ENCODE measurements at places on chromosomes 13 and 19.

DNA sequence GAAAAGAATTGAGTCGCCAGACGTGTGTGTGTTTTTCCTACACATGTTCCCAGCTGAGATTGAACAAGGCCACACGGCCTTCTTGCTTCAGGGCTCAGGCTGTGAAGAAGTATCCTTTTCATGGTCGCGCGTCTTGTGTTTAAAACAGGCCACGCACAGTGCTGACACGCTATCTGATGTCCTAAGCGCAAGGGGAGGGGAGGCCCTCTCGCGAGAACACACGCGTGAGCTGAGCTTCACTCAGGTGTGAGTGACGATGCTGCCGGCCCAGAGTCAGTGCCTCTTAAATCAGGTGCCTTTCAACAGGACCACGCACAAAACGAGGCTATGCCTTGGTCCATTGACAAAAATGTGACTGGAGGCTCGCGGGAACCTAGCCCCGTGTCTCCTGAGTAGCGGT, 103.7 kb downstream of the TEX29 start:
- no peak for DNase-seq

DNA sequence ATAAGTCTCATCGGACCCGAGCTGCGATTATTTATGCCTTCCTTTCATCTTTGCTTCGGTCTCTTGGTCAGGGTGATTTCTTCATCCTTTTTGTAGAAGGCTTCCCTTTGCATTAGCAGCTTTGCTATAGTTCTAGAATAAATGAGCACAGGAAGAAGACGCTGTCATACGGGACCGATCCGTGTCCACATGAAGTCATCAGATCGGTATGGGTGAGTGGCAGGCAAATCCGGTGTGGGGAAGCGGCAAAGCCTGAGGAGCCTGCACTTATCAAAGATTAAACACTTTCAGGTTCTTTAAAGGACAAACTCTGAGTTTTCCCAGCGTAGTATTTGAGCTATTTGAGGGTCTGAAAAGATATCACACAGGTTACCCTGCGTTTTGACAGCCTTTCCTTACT, 119.3 kb downstream of the IRS2 start:
- no peak for DNase-seq

DNA sequence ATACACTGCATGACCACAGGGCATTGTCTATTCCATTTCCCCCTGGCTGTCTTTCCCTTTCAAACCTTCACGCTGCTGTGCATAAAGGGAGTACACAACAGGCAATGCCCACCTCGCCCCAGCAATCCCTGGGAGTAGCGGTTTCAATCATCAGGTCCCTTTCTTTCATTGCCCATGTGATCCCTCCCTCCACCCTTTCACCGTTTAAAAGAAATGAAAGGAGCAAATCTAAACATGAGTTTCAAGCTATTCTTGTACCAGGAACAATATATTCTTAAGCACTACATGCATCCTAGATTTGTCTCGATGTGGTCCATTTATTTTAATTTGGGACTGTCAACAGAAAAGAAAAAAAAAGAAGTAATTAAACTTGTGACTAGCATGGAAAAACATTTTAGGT, 123.4 kb upstream of the ARGLU1 start:
- DNase-seq: no peak

- DNase-seq: no peak
Observed at GRCh38 chr13:84865783-84866221, 933.4 kb downstream of the SLITRK6 start.
